ENCODE measurements at places on chromosomes 4 and X.
A peak's percentile ranks its signal among the peaks of the same experiment; 100 is the strongest.

DNA sequence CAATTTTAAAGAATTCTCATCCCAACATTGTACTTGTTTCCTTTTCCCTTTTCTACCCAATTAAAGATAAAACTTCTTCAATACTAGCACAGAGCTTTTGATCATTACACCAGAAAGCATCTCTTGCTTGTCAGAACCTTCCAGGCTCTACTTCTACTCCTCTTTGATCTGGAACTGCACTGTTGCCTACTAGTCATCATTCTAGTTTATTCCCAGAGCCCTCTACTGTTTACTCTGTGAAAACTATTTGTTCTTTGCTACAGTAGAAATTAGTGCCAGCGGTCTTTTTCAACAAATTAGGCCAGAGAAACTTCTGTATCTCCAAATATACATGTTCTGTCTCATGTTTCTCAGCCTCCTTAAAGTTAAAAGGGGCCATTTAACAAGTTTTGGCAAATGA lies 46.8 kb upstream of the TMPRSS11F start:
- no peak for DNase-seq

- no peak for DNase-seq
Observed at GRCh38 chr4:166143227-166143626, 270.2 kb downstream of the TLL1 start.

DNA sequence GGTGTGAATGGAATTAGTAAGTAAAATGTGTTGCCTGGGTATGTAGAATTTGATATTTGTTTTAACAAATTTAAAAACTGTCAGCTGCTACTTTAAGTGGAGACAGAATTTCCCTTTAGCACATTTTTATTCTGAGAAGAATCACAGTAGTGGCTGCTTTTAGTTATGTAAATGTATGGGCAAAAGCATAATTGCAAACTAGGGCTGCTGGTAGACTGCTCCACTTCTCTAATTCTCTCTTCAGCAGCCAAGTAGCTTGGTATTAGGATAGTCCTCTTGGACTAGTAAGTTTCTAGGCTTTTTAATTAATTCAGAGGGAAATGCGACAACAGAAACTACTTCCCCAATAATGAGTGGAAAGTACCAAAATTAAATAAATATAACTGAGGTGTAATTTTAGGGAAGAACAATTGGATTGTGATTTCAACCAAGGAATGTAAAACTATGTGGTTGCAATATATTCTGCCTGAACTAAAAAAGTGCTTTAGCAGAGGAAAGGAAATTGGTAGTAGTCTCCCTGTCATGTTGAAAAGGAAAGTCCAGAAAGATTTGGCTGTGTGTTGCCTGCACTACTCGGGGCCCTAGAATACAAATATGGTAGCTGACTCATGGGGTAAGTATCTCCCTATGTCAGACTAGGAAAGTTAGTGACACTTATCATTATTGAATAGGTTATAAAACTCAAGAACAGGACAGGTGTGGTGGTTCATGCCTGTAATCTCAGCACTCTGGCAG lies 9.2 kb upstream of the EIF4E start:
- no peak for DNase-seq

GRCh38 chrX:54042609-54043021 lies 1.7 kb downstream of the PHF8 start:
- peak; percentile 16 for DNase-seq

- no peak for DNase-seq
Observed at GRCh38 chr4:24382381-24382780, 202.0 kb downstream of the DHX15 start.

DNA sequence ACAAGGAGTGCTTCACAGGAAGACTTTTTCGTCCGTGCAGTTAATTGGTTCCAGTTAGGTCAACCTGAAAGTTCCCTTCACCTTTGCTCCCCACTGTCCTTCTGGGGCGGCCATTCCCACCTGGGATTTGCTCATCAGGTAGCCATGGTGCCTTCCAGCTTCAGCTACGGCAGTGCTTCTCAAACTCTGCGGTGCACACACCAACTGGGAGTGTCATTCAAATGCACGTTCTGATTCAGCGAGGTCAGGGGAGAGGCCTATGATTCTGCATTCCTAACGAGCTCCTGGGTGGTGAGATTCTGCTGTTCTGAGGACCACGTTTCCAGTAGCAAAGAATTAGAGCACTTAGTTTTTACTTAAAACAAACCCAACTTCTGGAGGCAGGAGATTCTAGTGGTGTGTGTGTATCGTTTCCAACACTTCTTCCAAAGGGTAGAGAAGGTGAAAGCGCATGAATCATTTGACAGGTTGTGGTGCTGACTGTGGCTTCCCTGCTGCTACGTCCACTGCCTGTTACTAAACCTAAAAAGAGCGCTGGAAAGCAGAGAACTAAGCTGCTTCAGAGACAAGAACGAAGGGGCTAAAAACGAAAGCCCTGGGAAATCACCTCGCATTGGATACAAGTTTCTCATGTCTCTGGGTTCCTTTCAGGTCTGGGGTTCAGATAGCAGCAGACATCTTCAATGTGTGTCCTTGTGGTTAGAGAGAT lies 4.7 kb upstream of the HELT start:
- no peak for DNase-seq

GRCh38 chr4:103996637-103997036 lies 276.9 kb upstream of the TACR3 start:
- DNase-seq: no peak

DNA sequence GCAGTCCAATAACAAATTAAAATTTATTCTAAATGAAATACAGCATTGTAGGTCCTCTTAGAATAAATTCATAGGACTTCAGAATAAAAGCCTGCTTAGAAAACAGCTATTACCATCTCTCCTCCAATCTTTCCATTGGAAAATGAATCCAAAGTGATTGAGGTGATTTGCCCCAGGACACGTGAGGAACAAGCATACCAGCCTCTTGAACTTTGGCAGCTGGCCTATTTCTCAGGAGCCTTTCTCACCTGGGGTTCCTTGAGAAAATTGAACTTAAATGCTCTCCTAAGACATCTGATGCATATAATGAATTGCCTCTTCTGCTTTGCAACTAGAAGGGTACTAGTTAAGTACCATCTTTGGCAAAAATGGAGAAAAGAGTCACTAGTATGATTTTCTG lies 13.5 kb downstream of the ARHGAP24 start:
- DNase-seq: no peak

DNA sequence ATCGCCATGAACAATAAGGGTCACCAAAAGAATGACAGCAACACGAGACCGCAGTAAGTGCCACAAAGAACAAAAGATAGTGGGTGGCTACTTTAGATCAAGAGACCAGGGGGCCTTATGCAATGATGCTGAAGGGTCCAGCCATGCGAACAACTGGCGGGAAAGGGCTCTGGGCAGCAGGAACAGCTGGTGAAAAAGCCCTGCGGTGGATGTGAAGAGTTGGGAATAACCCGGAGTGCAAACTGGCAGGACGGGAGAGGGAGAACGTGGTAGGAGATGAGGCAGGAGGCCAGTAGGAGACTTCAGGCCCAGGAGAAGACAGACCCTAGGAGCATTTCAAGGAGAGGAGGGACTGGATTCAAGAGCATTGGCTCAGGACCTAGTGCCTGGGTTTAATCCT lies 120.2 kb downstream of the AFAP1 start:
- no peak for DNase-seq

DNA sequence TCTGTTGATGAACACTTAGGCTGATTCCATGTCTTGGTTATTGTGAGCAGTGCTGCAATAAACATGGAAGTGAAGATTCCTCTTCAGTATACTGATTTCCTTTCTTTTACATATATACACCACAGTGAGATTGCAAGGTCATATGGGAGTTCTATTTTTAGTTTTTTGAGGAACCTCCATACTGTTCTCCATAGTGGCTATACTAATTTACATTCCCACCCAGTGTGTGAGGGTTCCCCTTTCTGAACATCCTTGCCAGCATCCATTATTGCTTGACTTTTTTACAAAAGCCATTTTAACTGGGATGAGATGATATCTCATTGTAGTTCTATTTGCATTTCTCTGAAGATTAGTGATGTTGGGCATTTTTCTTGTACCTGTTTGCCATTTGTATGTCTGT lies 80.5 kb upstream of the GALNT7 start:
- no peak for DNase-seq

DNA sequence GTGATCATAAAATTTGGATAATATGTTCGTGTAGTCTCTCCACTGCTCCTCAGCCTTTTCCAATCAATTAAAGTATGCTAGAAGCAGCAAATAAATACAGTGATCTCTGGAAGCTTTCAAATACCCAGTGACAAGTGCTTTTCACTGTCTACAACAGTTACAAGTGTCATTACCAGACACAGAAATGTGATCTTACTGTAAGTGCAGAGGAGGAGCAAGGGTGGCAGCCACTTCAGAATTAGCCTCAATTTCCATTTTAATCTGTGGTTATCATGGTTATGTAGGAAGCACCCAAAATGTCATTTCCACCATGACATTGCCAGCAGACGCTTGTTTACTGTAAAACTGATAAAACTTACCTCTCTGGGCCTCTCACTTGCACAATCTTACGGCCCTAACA lies 133.9 kb upstream of the ADAMTS3 start:
- no peak for DNase-seq

DNA sequence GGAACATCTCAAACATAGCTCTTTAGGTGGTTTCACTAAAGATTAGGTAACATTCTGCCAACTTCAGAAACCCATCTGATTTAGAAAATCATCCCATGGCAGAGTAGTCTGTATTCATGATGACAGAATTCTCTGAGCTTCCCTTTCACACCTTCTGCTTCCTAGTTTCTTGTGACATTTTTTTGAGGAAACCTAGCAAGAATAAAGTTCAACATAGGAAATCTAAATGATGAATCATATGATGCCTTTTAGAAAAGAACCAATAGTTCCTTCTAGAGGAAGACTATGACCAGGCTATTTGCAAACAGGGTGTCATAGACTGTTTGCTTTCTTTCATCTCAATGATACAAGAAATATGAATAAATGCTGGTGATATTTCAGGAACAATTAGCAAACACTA lies 49.8 kb upstream of the CAMK2D start:
- no peak for DNase-seq
